ENCODE measurements at places on chromosomes 13 and 19.

DNA sequence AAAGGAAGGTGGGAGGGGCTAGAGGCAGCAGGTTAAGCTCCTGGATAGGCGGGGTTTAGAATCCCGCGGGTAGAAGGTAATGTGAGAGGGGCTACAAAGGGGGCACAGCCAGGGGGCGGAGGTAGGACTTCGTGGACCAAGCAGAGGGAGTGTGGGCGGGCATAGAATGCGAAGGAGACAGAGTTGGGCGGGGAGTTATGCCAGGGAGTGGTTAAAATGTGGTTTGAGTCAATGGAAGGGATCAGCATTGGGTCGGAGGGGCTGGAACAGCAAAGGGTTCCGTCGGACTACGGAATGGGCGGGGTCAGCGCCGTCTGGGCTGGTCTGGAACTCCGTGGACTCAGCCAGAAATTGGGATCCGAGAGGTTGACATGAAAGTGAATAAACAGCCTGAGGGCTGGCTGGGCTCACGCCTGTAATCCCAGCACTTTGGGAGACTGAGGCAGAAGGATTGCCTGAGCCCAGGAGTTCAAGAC lies 3.0 kb downstream of the LTBP4 start:
- DNase-seq, result no peak

GRCh38 chr19:43372462-43372861 lies 19.0 kb downstream of the CD177 start:
- no peak for DNase-seq

DNA sequence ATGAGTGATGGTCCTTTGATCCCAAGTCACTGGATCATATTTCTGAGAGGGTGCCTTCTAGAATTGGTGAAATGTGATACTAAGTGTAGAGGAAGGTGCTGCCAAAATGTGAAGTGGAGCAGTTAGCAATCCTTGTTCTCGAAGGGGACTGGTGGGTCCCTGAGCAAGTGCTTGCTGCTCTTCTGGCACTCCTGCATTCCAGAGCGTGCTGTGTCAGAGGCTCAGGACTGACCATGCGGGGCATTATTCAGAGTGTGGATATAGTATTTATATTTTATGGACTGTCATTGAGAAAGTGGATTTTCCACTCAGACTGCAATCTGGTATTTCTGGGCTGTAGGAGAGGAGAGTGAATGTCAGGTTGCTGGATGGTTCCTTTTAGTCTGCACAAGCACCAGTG lies 152.6 kb upstream of the KL start:
- no peak for DNase-seq

- DNase-seq, result no peak
These were observed 16.7 kb downstream of the TICAM1 start for GRCh38 chr19:4814625-4815425.

DNA sequence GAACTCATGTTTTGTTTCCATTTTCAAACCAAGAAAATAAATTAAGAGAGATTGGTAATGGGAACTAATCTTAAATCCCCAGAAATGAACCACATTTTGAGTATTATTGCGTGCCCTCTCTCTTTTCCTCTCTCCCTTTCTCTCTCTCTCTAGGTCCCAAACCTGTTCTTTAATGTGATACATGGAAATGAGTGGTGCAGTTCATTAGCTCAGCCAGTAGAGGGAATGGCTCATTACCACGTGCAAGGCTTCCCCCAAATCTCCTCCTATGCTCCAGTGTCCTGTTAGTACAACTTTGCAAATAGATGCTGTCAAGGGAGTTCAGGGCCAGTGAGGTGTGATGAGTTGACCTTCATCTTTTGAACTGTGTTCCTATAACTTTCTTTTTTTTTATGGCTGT lies 178.4 kb downstream of the FGF9 start:
- peak; percentile 10 for DNase-seq

- no peak for DNase-seq
These were observed 114.6 kb upstream of the VSTM2B start for GRCh38 chr19:29411113-29411581.

- DNase-seq, result no peak
These were observed 98.0 kb upstream of the DIAPH3 start for GRCh38 chr13:60261432-60262351.

DNA sequence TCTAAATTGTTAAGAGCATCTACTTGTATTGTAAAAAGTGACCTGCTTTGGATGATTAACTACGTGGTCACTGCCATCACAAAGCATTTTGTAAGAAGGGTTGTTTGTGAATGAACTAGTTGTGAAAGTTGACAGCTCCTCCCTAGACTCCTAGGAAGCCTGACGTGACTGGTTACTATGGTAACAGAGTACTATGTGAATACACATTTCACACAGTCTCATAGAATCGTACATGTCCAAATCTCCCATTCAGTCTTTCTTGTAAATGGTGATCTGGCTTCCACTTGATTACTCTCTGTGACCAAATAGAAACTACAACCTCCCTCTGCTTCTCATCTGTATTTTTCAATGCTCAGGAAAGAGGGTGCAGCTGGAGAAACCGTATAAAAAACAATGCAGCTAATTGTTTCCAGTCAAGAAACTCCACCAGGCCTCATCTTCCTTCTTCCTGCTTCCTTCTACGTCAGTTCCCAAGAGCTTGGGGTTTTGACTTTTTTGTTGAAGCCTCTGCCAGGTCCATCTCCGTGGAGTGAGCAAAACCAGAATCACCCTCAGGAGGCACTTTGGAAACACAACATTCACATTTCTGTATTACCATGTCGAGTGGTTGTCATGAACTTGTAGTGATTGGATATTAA lies 83.4 kb downstream of the GPC6 start:
- no peak for DNase-seq

DNA sequence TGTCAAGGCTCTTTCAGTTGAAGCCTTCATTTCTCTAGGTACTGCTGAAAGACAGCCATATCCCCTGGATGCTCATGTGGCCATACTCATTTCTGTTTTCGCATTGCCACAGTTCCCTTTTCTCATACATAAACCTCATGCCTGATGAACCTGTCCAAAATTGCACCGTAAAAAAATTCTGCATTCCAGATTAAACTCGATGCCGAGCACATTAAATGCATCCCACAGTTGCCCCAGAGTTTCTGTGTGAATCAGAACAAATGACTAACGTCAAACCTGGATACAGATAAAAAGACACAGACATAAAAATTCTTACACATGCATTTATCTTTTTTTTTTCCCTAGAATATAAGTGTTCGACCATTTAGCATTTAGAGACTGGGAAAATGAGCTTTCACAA lies 288.2 kb downstream of the COG6 start:
- DNase-seq, result no peak

DNA sequence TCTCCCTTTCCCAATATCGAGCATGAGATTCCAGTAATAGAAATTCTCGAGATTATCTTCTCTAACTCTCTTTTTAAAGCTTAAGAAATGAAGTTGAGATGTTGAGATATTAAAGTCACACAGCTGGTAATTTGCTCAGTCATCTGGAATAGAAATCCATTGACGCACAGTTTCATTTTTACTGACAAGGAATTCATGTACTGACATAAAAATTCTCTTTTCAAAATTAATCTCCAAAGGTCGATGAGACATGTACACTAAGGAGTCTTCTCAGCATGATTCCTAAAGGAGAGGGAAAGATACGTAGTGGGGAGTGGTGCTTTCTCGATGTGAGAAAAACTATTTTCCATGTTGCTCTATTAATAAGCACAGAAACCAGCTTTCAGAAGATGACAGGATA lies 1639.5 kb upstream of the MIR17HG start:
- DNase-seq, result no peak

GRCh38 chr13:66895320-66895719 lies 334.8 kb downstream of the PCDH9 start:
- DNase-seq, result no peak

DNA sequence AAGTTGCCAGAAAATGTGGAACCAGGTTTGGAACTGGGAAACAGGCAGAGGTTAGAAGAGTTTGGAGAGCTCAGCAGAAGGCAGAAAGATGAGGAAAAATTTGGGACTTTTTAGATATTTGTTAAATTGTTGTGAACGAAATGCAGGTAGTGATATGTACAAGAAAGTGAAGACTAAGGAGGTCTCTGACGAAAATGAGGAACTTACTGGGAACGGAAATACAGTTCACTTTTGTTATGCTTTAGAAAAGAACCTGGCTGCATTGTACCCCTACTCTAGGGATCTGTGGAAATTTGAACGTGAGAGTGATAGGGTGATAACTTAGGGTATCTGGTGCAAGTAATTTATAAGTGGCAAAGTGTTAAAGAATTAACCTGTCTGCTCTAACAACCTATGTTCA lies 632.4 kb downstream of the SLITRK5 start:
- no peak for DNase-seq

DNA sequence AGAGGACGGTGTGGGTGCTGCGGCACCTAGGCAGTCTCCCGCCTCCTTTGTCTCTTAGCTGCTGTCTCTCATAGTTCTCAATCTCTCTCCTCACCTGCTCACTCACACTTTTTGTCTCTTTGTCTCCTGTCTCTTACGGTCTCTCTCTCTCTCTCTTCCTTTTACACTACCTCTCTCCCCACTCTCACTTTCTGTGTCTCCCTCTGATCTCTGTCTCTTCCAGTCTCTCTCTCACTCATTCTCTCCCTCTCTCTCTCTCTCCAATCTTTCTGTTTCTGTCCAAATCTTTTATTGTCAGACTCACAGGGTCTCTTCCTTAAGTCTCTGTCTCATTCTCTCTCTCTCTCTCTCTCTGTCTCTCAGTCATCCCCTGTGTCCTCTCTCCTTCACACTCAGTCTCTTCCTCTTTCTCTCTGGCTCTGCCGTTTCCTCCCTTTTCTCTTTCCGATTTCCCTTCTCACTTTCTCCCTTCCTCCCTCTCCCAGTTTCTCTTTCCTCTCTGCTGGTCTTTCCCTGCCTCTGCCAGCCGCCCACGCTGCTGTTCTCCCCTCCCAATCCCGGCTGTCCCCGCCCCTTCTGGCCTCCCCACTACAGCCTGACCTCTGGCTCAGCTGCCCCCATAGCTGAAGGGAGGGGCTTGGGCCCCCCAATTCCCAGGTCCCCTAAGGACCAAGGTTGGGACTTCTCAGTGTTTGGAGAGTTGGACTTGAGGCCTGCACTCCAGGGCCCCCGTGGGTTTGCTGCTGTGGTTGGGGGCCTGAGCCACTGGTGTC lies at the start of gene PLEKHA4:
Gene PLEKHA4 (minus strand): TSS at position 504 of the 773 bp plus-strand sequence. CDS start 997 bp downstream, outside the sequence.
- DNase-seq, result no peak

GRCh38 chr19:18607226-18608101 lies 865 bp upstream of the CRLF1 start:
- no peak for DNase-seq

DNA sequence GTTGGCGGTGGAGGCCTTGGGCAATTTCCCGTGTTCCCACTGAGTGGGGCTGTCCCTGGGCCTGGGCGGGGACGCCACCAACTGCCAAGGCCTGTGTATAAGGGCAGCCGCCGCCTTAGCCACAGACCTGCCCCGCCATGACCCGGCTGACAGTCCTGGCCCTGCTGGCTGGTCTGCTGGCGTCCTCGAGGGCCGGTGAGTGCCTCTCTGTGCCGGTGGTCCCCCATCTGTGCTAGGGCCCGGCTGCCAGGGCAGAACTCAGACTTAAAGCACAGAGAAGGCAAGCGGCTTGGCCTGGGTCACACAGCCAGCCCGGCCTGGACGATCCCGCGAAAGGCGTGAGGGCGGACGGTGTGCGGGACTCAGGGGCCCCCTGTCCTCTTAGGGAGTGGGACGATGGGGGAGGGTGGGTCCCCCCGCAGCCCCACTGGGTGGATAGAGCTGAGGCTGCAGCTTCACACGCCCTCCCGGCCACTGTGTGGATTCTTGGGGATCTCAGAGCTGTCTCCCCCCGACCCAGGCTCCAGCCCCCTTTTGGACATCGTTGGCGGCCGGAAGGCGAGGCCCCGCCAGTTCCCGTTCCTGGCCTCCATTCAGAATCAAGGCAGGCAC lies at the start of gene AZU1:
Gene AZU1 (plus strand): TSS at position 128 of the 612 bp plus-strand sequence. CDS start 10 bp downstream, at position 138.
- no peak for DNase-seq

DNA sequence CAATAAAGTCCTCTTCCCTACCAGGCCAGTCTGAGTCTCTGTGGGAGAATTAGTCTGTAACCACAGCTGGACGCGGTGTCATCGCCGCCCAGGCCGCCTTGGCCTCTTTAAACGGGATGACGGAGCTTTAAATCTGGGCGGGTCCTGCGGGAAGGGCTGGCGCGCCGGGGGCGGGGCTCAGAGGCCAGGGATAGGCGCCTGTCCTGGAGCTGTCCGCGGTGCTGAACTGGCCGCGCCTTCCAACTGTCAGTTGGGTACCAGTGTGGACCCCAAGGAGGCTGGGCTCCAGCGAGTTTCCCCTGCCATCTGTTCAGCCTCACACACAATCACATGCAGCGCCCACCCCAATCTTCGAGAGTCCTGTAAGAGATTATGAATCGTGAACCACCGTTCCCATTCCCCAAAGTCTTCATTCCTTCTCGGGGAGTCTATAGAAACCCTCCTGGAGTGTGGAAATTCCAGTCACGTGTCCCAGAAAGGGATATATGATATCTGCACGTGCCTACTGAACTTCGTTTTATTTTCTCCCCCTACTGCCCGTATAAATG lies 11.5 kb downstream of the APLP1 start:
- peak; percentile 92 for DNase-seq

All from stimulated activated naive CD8-positive, alpha-beta T cell treated with anti-CD3 and anti-CD28 coated beads, Interleukin-15, Interleukin-2, amounts not matched to agents 100 U/mL and 50 U/mL, for 24 hours (primary cell).